Naive thymus-derived CD8-positive, alpha-beta T cell (primary cell): ENCODE measurements at places on chromosomes 12 and 14.

DNA sequence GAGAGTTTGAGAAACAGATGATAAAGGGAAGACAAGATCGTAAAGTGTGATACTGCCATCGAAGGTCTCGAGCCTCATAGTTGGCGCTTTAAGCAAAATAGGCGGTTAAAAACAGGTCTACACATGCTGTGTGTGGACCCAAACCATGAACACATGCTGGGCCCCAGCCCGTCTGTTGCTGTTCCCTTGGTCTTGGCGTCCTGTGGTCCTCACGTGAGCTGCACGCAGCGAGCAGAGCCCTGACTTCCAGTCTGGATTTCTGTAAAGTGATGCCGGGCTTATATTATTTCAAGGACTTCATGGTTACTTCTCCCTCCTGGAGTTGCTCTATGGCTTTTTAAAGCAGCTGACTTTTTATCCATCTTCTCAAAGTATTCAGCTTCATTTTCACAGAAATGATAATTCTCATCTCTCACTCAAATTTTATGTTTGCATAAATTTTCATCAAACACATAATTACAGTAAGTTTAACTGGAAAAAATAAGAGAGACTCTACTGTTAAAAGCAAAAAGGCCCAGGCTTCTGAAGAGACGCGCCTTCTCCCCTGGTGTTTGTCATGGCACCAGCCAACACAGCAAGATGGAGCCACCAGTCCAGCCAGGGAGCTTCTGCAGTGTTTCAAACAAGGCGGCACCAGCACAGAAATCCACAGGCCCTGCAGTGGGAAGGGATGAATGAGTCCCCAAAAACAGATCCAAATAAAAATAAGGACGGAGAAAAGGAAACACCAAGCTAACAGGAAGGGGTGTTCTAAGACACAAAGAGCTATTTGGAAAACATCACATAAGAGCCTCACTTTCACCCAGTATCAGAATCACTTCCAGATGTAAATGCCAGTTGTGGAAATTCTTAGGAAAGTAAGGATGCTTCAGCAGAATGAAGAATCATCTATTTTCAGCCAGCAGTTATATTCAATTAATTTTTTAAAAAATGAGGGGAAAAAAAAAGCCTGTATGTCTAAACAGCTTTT, 24.9 kb downstream of the SFSWAP start:
- no peak for DNase-seq

- DNase-seq = no peak
These were observed 70.5 kb downstream of the TBC1D30 start for GRCh38 chr12:64894827-64895475.

DNA sequence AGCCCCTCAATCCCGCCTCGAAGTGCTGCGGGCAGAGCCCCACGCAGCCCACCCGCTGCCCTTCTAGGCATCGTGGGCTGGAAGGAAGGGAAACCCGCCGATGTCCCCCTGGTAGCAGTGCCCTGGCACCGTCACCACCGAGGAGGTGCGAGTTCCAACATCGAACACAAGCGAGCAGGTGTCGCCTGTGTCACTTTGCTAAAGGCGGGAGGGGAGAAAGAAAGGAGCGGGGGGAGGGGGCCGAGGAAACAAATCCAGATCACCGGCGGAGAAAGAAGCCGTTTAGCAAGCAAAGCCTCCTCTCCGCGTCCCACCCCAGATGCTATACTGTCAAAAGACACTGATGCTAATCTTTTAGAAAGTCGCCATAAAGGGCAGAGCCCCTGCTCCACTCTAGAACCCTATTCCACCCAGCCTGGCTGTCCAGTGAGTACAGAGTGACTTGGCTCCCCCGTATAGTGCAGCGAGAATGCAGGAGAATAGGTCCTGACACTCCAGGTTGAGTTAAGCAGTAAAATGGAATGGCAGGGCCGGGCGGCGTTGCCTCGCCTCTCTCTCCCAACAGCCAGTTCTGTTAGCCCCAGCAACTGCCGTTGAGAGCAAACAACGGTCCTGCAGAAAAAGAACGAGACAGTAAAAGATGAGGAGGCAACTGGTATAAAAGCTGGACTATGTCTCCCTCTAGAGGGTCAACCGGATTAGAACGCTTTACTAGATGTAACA, 67.9 kb upstream of the USP15 start:
- DNase-seq = peak; percentile 4

DNA sequence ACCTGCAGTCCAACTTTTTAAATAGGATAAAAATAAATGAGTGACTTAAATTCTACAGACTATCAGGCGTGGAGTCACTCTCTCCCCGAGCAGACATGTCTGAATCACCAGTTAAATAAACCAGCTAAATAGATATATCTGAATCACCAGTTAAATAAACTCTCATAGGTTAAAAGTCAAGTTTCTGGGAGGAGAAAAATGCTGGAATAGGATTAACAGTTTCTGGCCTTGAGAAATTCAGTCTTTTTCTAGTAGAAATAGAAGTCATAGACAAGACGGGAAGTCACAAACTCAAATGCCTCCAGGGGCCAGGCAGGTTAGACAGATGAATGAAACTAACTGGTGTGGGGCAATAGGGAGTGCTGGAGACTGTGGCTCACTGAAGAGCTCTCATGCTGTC, 258.6 kb upstream of the TMEM132C start:
- DNase-seq = no peak

DNA sequence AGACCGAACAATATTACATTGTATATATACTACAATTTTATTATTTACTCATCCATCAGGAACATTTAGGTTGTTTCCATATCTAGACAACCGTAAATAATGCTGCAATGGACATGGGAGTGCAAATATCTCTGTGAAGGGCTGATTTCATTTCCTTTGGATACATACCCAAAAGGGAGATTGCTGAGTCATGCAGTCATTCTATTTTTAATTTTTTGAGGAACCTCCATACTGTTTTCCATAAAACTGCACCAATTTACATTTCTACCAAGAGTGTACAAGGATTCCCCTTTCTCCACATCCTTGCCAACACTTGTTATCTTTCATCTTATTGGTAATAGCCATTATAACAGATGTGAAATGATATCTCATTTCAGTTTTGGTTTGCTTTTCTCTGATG, 84.7 kb downstream of the SLC41A2 start:
- no peak for DNase-seq

DNA sequence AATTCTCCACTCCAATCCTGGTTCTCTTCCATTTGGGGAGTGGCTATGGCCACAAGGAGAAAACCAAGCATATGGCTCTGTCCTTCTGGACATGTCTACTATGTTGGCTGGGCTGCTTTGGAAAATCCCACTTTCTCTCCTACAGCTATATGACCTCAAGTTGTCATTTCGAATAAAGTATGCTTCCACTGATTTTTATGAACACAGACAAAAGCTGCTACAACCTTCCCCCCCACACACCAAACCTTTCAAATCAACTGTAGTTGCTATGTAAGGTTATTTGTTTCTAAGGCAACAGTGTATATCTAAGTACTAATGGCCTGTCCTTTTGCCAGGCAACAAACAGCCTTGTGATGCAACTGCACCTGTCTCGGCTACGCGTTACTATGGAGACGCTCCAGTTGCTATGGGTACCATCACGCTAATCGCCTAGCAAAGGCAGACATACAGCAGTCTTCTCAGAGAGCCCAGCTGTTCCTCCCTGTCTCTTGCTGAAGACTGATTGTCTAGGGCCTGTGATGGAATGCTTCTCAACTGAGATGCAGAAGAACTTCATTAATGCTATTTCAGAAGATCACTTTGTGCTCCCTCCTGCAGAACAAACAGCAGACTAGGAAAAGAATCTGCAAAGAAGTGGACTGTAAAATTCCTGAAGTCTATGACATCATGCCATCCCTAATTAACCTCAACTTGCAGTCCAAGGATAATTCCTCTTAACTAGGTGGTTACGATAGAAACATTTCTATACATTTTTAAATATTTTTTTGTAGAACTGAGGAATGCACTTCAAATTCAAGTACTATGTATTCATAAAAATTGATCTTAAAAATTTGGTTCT, 67.6 kb downstream of the FOXN3 start:
- no peak for DNase-seq

DNA sequence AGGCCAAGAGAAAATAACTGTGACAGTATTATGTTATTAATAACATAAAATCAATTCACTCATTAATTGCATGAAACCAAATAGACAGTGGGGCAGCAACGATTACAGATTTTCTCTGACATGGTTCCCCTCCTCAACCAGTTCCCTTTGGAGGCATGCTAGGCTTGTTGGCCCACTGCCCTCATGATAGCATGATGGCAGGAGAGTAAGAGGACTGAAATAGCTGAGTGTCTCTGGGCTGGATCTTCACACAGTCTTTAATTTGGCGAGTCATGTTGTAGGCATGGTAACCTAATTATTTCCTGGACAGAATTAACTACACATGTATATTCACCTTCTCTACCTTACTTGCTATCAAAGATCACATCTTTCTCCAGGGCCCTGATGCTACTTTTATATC, 266.2 kb upstream of the PELI2 start:
- no peak for DNase-seq

DNA sequence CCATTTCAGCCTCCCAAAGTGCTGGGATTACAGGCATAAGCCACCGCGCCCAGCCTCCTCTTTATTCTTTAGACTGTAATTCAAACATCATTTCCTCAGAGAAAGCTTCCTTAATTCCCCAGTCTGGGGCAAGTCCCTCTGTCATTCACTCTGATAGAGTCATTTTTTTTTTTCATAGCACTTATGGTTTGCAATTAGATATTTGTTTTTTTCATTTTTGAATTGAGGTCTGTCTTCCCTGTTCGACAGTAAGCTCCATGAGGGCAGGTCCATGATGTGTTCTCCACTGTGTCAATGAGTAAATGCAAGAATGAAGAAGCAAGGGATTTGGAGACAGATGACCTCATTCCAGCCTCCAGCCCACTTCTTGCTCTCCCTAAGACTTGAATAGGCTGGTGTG, 12.1 kb downstream of the ASIC1 start:
- DNase-seq = no peak

DNA sequence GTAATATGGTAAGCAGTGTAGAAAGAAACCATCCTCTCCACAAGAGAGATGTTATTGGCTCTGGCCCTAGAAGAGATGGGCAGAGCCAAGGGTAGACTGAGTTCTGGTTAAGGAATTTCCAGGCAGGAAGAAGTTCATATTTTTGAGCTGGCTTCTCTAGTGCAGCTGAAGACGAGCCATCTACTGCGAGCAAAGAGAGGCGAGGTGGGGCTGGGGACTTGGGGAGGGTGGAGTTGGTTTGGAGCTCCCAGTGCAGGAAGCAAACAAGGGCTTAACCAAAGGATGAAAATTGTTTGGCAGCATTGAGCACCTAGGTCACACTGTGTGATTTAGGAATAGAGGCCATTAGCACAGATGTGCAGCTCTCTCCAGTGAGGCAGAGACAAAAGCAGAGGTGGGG, 239.6 kb downstream of the ZFP36L1 start:
- no peak for DNase-seq

GRCh38 chr14:68688872-68689371, 103.9 kb downstream of the ZFP36L1 start:
- no peak for DNase-seq

GRCh38 chr12:120984351-120984898, 6.1 kb downstream of the HNF1A start:
- no peak for DNase-seq

DNA sequence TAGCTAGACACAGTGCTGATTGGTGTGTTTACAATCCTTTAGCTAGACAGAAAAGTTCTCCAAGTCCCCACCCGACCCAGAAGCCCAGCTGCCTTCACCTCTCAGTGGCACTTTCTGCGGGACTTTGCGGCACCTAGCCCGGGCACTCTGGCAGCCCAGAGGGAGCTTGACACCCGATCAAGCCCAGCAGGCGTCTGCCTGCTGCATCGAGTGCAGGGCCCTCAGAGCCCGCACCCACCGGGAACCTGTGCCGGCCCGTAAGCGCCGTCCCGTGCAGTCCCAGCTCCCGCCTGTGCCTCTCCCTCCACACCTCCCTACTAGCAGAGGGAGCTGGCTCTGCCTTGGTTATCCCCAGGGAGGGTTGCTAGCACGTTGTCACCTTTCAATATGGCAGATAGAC, 631.0 kb upstream of the STXBP6 start:
- DNase-seq = no peak

- DNase-seq = no peak
These were observed 4.9 kb downstream of the SH2B3 start for GRCh38 chr12:111410431-111411184.

- DNase-seq = no peak
These were observed 108.5 kb upstream of the PLXNC1 start for GRCh38 chr12:94039914-94040313.

- DNase-seq = no peak
These were observed 219.9 kb downstream of the AACS start for GRCh38 chr12:125284945-125285685.

DNA sequence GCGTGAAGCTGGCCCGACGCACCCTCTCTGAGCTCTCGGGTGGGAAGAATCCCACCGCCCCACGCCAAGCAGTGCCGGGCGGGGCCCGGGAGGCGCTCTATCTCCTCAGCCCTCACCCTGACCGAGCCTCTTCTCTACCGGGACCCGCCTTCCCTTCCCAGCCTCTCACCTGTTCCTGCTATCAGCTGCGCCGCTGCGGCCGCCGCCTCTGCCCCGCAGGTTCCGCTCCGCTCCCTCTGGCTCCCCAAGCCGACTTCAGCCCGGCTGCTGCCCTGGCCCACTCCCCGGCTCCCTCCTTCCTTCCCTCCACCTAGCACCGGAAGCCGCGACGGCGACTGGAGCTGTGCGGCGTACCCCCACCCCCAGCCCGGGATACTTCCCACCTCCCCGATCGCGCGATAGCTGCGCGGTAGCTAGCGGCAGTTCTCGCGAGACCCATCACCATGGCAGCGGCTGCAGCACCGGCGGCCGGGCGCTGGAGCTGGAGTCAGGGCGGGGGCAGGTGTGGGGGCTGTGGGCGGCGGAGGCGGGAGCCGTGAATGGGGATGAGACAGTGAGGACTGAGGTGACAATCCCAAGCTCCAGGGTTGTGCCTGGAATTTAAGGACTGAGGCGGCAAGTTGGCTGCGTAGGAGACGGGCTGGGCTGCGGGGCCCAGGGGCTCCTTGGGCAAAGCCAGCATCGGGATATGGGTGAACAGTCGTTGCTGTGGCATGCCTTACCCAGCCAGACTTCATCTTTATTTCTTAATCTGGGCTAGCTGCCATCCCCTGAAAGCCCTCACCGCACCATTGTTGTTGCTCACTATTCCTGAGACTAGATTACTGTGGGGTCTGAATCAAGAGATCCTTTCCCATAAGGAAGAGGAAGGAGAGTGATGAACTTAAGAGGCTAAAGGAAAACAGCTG, at the start of gene ARF3:
TSS of gene ARF3 (minus strand) at position 347 of the 908 bp plus-strand sequence. CDS start 16,392 bp downstream, outside the sequence.
- peak; percentile 96 for DNase-seq

- DNase-seq = no peak
These were observed 42.8 kb downstream of the STXBP6 start for GRCh38 chr14:25006961-25007795.

DNA sequence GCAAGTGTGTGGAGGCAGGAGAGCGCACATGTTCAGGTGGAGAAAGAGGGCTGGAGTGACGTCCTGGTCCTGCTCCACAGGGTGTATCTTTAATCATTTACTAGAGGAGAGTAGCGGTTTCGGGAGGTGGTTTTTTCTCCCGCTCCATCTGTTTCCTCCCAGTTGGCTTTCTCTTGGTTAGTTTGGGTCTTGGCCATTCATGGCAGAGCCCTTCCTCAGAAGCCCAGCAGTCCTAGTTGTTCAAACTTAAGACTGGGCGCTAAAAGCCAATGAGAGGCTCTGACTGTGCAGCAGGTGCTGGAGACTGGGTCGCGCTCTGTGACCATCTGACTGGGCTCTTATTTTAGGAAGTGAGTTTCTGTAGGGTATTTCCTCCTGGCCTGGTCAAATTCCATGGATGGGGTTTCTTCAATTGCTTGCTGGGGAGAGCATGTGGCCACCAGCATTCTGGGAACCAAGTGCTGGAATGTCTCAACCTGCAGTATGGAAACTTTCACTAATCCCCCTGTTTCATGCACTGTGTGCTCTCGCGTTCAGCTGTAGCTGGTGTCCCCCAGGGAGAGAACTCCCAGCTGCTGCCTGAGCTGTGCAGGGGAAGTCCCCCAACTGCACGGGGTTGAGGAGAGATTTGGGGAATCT, 27.4 kb upstream of the TSPAN9 start:
- no peak for DNase-seq
